MM.1S (cell line): ENCODE measurements at places on chromosomes 1 and 21.

GRCh38 chr1:197924516-197925123 is 7.4 kb downstream of the LHX9 start:
- DNase-seq: peak; percentile 59

DNA sequence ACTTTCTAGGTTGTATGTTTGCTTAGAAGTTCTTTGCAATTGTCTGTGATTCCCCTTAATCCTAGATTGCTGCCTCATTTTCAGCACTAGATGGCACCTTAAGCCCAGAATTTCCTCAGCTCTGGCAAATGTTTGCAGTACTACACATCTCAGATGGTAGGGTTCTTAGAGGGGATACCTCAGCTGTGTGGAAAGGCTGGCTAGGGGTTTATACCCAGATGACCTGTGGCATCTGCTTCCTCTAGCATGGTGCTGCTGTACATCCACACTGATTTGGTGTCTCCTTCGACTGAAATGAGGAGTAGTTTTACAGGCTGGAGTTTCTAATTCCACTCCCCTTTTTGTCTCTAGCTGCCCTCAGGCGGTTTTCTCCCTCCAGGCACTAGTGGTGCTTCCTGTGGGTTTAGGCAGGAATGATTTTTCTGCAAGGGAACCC is 23.5 kb downstream of the ASB17 start:
- DNase-seq: peak; percentile 36

DNA sequence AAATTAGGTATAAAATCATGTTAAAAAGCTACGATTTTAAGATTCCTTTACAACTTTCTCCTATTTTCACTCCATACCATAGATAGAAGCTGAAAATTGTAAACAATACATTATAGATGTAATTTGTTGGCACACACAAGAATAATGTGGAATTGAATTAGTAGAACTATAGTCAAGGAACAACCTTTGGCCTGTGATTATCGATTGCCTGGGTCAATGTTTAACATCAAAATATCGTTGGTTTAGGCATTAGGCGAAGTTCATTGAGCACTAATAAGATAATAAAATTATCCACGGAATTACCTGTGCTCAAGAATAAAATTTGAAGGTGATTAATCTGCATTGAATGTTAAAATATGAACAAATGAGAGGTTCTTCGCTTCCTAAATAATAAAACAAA is 455.1 kb upstream of the ZP4 start:
- DNase-seq: no peak

DNA sequence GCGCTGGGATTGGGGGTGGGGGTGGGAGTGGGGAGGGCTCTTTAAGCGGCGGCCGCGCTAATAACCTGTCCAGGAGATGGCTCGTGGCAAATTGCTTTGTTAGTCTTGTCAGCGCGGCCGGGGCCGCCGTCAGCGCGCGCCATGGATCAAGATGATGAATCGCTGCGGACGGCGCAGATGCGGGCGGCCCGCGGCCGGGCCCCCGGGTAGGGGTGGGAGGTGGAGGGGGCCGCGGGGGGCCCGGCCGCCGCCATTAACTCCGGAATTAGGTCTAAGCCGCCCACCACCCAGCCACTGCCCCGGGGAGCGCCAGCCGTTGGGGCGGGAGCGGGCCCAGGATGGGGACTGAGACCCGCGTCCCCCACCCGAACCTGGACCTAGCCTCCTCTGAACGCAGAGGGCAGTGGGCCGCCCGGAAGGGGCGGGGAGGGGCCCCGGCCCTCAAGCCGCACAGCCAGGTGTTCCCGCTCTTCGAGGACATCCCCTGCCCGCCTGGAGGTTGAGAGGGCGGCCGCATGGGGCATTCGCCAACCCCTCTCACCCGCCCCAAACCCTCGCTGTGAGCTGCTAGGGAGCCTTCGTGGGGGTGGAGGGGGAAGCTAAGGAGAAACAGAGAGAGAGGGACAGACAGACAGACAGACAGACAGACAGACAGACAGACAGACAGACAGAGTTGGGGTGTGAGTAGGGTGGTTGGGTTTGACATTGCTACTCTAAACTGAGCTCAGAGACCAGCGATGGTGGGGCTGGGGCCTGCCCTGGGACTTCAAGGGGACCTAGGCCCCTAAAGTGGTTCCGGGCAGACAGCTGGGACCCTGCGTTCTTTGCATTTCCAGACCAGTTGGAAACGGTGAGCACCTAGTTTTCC is 3.8 kb upstream of the DMBX1 start:
- DNase-seq: no peak

GRCh38 chr1:66460776-66461175 is 73.2 kb upstream of the SGIP1 start:
- DNase-seq: no peak

DNA sequence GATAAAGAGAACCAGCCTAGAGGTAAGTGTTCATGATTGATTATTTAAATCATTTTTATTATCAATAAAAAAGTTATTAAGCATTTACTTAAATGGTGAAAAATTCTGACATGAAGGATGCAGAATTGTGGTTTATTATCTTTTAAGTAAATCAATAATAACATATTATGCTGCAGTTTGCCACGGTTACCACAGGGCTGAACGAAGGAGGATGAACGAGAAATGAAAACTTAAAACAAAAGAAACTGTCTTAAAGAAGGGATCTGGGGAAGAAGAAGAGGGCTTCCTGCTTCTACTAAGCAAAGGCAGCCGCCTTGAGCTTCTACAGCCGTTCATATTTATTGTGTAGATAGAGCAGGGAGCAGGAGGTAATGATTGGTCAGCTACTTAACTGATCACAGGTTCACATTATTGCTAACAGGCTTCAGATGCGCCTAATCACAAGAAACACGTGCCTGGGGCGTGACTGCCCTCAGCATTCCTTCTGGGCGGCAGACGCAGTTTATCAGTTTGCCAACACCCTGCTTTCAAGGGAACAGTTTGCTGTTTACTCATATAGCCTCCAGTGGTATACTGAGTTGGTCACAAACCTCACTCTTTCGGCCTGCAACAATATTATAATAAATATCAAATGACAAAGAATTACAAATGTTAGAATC is 5.8 kb upstream of the FNBP1L start:
- no peak for DNase-seq

DNA sequence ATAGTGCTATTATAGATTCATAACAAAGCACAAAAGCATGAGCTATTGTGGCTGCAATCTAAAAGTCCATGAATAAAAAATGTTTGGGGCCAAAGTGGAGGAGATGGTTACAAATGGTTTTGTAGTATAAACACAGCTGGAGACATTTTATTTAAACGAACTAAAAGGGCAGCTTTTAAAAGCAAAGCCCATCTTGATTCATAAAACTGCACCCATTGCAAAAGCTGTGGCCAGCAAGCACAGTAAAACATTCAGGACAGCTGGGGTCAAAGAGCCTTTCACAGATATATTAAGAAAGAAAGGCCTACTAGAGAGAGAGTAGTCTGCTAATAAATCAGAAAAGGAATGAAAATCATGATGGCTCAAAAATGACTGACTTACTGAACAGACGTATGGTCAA is 520.8 kb downstream of the NUF2 start:
- DNase-seq: no peak

GRCh38 chr1:233281711-233282581 is 13.6 kb downstream of the PCNX2 start:
- DNase-seq: peak; percentile 84

- no peak for DNase-seq
Observed at GRCh38 chr1:10779201-10779600, 17.2 kb downstream of the CASZ1 start.

GRCh38 chr1:39333296-39333695 is 128.8 kb downstream of the MACF1 start:
- no peak for DNase-seq

GRCh38 chr1:66251546-66251945 is 282.4 kb upstream of the SGIP1 start:
- DNase-seq: peak; percentile 63

DNA sequence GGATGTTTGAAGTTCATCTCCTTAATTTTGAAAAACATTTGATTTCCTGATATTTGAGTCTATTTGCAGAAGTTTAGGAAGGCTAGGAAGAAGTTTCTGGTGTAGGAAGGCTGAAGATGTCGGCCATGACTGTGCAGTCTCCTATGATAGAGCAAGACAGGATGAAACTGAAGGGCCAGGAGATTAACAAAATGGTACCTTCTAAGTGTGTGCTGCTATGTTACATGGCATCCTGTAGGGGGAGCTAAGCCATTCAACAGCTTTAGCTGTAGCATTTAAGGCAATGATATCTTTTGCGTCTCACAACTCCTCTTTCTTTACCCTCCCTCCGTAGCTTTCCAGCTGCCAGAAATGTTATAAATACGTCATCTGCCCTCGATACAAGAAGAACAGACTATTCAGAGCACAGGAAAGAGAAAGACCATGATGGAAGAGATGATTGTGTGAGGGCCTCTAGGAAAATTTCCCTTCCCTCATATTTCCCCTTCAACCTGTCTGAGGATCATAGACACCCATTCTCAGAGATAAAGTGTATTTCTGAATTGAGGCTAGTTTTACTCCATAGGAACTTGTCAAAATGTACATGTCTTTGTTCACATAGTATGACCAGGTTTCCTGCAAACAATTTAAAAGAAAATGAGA is 61.1 kb downstream of the XCL1 start:
- DNase-seq: peak; percentile 65

- no peak for DNase-seq
Observed at GRCh38 chr1:163928651-163929050, 606.9 kb downstream of the NUF2 start.

DNA sequence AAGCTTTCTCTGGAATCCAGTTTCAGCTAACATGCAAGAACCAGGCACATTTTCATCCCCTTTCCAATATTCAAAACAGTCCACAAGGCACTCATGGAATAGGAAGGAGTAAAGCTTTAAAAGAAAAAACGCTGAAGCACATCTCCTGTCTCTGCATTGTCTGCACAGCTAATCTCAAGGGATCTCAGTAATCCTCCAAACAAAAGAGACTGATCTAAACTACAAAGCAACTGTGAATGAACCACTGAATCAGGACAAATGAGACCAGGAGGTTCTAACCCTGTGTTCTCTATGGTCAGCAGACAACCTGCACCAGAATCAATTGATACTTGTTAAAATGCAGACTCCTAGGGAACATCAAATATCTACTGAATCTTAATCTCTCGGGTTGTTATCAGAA is 399.0 kb downstream of the HHAT start:
- no peak for DNase-seq

DNA sequence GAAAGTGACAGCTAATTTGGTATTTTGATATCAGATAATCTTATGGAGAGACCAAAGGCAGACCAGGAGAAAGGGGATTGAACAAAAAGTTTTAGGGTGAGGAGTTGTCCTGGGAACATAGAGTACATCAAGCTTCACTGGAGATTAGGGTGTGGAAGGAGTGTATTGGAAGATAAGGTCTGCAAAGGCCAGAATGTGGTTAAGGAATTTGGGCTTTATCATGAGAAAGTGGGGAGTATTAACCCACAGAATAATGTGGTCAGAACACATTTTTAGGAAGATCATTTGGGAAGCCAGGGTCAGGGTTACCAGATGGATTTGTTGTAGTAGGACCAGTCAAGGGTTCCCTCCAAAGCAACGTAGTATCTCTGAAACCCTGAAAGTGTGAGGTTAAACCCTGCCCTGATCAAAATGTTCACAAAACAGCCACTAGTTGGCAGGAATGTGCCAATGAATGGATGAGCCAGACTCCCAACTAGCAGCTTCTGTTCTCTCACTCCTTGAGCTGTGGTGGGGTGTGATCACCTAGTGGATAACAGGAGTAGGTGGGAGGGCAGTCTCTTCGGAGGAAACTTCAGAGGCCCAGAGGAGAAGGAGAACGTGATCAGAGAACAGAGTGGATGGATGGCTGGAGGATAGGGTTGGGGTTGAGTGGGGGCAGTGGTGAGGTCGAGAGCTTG is 35.8 kb downstream of the SLC2A1 start:
- DNase-seq: peak; percentile 64

- DNase-seq: no peak
Observed at GRCh38 chr1:24254783-24255182, 64.4 kb upstream of the GRHL3 start.

DNA sequence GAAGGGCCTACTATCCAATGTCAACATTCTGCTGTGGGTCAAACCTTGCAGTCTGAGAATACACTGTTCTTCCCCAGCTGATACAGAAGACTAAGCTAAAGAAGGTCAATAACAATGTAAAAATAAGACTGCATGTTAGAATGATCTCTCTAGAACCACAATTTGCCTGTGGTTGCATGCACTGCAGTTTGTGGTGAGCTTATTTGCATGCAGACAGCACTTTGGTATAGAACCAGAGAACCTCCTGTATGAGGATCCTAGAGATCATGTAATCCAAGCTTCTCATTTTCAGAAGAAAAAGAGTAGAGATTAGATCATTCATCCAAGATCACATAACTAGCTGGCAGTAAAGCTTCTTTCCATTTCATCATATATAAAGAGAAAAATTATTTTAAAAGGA is 15.8 kb downstream of the SYNJ1 start:
- DNase-seq: peak; percentile 90

DNA sequence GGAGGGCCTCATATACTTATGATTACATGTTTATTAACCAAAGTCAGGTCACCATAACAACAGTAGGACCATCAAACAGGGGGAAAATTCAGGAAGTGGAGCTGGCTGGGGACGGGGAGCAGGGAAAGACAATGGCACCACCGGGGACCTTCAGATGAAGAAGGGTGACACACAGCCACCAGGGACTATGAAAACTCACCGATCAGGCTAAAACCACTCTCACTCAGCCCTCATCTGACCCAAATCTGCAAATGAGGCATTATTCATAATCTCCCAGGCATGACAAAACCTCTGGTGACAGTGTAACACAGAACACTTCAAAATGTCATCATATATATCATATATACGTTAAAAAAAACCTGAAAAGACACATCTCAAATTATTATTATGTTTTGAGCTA is 11.2 kb downstream of the MKNK1 start:
- DNase-seq: no peak

- no peak for DNase-seq
Observed at GRCh38 chr1:147781056-147781471, 20.7 kb upstream of the GJA5 start.

GRCh38 chr1:93597709-93598108 is 83.9 kb downstream of the BCAR3 start:
- DNase-seq: no peak

GRCh38 chr1:174324939-174325338 is 122.8 kb upstream of the GPR52 start:
- peak; percentile 68 for DNase-seq

GRCh38 chr1:5551274-5551975 is 440.8 kb downstream of the NPHP4 start:
- no peak for DNase-seq

- no peak for DNase-seq
Observed at GRCh38 chr21:17191346-17191993, 321.4 kb upstream of the CXADR start.

DNA sequence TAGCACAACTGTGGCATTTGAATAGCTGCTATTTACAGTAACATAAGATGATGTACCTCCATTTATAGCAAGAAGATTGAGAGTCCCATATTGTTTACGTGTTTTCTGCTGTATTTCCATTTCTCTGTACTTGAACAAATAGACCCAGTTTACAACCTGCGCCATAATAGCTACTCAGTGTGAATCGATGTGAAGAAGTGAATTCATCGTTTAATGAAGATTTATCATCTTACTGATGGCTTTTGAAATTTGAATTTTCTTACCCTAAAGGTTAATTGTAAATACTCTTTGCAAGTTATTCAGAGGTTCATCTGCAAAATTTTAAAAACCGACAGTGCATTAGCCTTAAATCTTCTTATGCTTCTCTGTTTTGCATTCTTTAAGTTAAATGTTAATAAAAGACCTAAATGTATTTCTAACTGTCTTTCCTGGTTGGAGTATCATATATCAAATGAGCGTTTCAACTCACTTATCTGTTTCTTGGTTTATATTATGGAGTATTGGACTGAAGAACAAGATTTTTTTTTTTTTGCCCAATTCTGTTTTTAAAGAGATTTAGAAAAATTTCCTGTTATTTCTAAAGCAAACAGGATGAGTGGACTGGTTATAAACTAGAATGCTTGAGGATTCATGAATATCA is 2.2 kb downstream of the MACO1 start:
- DNase-seq: no peak

GRCh38 chr1:43437031-43437973 is 16.4 kb downstream of the HYI start:
- DNase-seq: no peak
